ENCODE measurements at places on chromosomes 12 and 14. TPM values are rescaled to one million over a fixed set of nuclear protein-coding genes. Genes with fewer than 3 reads are reported as not detected.

The TAS2R7 gene
- total RNA-seq: not detected

The SDR39U1 gene
- 51.9 TPM for total RNA-seq

The MANSC4 gene
- not detected for total RNA-seq

The NFE2 gene
- total RNA-seq: 0.11 TPM

The A2ML1 gene
- total RNA-seq: not detected
